ENCODE measurements at places on chromosomes 3 and 15. TPM values are rescaled to one million over a fixed set of nuclear protein-coding genes. Genes with fewer than 3 reads are reported as not detected.

DNA sequence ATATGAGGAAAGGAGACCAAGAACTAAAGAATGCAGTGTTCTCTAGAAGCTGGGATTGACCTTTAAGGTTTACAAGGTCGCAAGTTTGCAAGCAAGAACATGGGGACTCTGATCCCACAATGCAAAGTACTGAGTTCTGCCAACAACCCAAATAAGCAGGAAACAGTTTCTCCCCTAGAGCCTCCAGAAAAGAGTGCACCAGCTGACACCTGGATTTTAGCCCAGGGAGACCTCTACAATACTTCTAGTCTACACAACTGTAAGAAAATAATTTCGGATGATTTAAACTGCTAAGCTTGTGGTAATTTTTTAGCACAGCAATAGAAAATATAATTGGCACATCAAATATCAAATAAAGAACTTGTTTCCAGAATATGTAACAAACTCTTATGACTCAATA, 46.4 kb downstream of the EHHADH start:
- DNase-seq = no peak

DNA sequence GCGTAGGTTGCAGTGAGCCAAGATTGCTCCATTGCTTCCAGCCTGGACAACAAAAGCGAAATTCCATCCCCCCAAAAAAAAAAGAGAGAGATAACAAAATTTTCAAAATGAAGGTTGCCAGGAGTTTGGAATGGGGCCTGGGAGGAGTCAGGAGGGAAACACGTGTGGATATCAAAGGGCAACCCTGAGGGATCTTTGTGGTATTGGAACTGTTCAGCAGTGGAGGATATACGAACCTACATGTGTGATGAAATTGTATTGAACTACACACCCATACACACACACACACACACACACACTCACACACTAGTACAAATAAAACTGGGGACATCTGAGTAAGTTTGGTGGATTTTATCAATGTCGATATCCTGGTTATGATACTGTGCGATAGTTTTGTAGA, 61.8 kb downstream of the RBPMS2 start:
- no peak for DNase-seq

DNA sequence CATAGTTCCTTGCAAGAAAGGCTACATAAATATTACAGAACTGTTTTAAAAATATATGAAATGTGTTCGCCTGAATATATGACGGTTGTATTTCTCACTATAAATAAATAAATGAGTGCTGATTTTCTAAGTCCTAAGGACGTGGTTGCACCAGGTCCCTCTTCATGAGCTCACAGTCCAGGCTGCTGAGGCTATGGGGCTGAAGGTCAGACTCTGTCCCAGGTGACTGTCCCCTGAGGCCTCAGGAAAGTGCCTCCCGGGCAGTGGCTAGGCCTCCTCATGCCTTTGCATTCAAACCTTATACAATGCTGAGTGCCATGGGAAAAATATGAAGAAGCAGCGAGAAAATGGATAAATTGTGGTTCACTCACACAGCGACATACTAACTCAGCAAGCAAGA, 43.5 kb upstream of the SSR3 start:
- no peak for DNase-seq

- no peak for DNase-seq
These were observed 123.6 kb downstream of the ZNF609 start for GRCh38 chr15:64583983-64584382.

DNA sequence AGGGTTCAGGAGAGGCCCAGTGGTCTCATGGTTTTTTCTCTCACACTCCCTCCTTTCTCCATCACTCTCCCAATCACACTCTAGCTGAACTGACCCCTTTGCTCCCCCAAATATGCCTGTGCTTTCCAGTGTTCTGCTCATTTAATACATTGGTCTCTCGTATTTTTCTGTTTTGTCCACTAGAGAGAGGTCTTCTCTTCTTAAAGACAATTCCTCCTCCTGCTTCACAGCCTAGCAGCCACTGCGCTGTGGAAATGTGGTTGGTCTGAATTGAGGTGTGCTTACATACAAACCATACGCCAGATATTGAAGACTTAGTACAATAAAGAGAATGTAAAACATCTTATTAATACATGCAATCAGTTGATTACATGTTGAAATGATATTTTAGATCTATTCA, 60.6 kb upstream of the XCR1 start:
- no peak for DNase-seq

- no peak for DNase-seq
These were observed 8.5 kb upstream of the DAG1 start for GRCh38 chr3:49461443-49462171.

DNA sequence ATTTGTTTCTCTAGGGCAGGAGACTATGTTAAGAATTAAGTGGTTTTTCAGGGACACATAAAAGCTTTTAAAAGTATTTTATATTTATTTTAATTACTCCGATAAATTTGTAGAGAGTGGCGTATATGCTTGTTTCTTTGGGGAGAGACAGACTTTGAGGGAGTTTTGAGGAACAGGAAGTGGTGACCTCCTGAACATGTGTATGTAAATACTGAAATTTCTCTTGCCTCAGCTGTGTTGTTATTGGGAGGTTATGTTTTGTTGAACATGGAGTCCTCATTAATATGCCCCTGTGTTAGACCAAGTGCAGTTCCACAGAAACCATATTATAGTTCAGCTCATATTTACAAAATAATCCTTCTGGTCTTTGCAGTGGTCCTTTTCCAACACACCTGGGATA, 41.8 kb upstream of the UTS2B start:
- no peak for DNase-seq

DNA sequence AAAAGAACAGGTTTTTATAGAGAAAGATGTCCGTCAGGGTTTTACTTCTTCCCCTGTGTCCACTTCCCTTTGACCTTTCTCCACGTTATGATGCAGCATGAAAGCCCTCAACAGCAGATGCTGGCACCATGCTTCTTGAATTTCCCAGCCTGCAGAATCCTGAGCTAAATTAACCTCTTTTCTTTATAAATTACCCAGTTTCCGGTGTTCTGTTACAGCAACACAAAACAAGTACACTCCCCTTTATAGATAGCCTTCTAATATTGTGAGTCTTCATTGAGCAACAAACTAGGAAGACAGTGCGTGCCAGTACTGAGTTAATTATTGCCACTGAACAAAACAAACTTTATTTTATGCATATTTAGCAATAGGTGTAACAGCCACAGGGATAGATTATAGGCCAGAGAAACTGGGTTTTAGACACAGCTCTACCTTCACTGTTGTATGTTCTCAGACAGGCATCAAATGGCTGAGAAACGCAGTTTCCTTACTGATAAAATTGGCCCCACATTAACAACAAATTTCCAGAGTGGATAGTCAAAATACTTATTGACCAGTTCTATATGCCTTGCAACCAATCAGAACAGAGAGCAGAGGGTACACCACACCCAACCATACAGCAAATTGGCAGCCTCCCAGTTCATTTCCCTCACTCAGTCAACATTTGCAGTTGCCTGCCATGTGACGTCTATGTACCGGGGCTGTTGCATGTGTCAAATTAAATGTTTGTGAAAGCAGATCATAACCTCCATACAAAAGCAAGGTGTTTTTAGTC, 14.4 kb upstream of the TBL1XR1 start:
- peak; percentile 38 for DNase-seq

GRCh38 chr15:69693059-69693458, 240.4 kb downstream of the RPLP1 start:
- no peak for DNase-seq

Gene UBAP1L
- 10.5 TPM for polyA plus RNA-seq

Gene SLC6A11
- 0.10 TPM for polyA plus RNA-seq

Gene VEPH1
- polyA plus RNA-seq = 45.3 TPM
